NCI-H1105 (cell line): ENCODE measurements at places on chromosomes 6 and 20.

DNA sequence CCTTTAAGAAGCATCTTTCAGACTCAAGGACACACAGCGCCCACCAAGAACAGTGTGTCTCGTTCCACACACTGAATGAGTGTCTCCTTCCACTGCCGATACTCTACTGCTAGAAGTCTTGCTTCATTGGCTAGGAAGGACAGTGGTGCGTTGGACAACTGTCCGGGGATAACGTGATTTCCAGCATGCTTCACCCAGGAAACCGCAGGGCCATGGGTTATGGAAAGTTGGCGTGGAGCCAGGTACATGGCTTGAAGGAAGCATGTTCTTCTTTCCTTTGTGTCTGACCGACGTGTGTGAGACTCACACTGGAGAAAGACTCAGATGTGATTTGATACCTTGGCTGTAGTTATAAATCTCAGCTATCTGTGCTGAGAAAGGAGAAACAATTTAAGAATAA is 73.2 kb downstream of the SMOC2 start:
- DNase-seq: no peak

DNA sequence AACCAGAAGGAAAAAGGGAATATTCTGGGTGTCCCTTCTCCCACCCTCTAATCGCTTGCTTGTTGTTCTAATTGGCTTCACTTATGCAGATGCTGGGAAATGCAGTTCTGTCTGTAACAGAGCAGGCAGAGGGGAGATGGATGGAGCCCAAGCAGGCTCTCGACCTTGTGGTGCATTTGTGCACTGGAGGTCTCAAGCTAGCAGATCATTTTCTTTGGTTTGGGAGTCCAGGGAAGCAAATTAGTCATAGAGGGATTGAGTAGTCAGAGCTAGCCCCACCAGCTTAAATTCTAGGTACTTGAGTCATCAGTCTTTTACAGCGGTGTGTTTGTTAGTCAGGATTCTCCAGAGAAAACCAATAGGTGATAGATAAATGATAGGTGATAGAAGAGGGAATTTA is 234.7 kb upstream of the ECI2 start:
- DNase-seq: no peak

GRCh38 chr6:156873654-156874380 is 96.6 kb downstream of the ARID1B start:
- DNase-seq: no peak

- DNase-seq: no peak
These were observed at the start of gene HSPA12B for GRCh38 chr20:3732327-3733118. TSS of gene HSPA12B (plus strand) at chr20:3732685. CDS start at chr20:3738675, 5,990 bp downstream.

DNA sequence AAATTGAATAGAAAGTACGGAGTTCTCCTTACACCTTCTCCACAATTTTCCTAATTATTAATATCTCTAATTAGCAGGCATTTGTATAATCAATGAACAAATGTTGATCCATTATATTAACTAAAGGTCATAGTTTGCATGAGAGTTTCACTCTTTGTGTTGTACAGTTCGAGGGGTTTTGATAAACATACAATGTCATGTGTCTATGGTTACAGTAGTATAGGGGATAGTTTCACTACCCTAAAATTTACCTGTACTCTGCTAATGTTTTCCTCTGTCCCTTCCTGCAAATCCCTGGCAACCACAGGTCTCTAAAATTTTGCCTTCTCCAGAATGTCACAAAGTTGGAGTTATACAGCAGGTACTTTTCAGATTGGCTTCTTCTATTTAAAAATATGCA is 1199.8 kb upstream of the GJE1 start:
- no peak for DNase-seq
